ENCODE measurements at places on chromosomes 3 and 15.

GRCh38 chr3:72050048-72050632 is 265.2 kb upstream of the PROK2 start:
- DNase-seq = no peak

DNA sequence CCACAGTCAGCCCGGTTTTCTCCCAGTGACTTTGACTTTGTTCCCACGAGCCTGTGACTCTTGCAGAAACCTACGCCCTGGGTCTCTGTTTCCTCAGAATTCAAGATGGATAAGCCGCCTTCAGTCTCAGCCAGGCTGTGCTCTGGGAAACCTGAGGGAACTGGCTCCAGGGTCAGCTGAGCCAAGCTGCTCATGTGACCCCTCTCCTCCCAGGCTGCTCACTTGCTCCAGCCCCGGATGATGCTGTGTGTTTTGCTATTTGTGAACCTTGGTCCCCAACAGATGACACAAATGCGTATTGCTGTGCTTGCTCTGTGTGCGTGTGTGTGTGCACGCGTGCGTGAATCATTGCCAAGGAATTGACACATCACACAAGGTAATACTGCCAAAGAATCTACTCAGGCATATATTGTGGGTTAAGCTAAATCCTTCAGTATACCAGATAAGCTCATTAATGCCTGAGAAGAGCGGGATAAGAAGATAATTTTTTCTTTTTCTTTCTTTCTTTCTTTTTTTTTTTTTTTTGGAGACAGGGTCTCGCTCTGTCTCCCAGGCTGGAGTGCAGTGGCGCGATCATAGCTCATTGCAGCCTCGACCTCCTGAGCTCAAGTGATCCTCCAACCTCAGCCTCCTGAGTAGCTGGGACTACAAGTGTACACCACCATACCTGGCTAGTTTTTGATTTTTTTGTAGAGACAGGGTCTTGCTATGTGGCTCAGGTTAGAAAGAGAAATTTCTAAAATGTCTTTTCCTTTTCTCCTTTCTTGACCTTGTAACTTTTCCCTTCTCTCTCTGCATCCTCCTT is 29.2 kb upstream of the UMPS start:
- no peak for DNase-seq

- no peak for DNase-seq
These were observed 4.4 kb upstream of the VIPR1 start for GRCh38 chr3:42498034-42498433.

GRCh38 chr3:30449290-30449632 is 157.1 kb upstream of the TGFBR2 start:
- DNase-seq = no peak

- no peak for DNase-seq
These were observed 25.9 kb downstream of the TRIM71 start for GRCh38 chr3:32843510-32844321.

All from stimulated activated CD8-positive, alpha-beta memory T cell treated with anti-CD3 and anti-CD28 coated beads, Interleukin-4, amount 100 ng/mL, for 4 hours (primary cell).